Stimulated activated CD8-positive, alpha-beta memory T cell treated with anti-CD3 and anti-CD28 coated beads, Interleukin-4, amount 100 ng/mL, for 24 hours (primary cell): ENCODE measurements at places on chromosomes 1 and 21.

DNA sequence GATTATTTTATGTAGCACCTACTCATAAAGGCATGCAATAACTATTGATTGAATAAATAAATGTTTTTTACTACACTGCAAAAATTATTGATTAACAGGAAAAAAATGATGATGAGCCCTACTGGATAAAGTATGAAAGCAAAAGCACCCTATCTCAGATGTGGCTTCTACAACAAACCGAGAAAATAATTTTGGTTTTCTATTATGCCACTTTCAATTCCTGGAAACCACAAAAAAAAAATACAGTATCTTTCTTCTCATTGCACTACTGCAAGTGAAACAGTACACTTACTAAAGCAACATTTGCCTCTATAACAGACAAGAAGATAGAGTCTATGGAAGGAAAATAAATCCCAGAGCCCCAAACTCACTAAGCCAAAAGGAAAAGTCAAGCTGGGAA, 1882.4 kb downstream of the NCAM2 start:
- DNase-seq: no peak

- DNase-seq: no peak
Measured at GRCh38 chr1:168607872-168608428, 31.5 kb downstream of the XCL1 start.

DNA sequence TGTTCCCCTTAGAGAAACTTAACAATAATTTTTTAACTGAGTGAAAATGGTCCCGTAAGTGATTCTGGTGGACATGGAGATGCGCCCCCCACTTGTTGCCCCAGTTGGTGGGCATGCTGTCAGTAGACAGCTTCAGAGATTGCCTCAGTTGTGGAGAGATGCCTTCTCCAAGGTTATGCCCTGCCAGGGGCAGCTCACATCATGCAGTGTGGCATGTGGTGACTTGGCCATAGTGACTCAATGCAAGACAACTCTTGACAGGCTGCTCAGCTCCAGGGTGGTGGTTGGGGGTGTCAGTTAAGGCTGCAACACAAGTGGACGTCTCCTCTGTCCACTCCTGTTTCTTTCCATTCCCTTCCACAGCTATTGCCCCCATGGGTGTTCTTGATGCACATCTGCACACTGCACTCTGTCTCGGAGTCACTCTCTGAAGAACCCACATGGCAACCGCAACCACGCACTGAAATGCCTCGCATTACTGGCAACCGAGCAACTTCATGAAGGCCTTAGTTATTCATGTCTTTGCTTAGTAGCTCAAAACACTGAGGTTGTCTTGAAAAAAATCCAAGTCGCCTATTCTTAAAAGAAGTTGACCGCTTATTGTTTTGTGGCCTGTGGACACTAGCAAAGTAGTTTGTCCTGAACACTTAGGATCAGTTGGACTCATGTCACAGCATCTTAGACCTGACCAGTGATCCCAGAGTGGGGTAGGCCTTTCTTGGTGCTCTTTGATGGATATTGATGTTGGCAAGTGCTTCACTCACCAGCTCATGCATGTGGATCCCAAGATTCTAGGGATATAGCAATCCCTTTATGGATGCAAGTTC, 54.8 kb upstream of the USP1 start:
- DNase-seq: no peak

DNA sequence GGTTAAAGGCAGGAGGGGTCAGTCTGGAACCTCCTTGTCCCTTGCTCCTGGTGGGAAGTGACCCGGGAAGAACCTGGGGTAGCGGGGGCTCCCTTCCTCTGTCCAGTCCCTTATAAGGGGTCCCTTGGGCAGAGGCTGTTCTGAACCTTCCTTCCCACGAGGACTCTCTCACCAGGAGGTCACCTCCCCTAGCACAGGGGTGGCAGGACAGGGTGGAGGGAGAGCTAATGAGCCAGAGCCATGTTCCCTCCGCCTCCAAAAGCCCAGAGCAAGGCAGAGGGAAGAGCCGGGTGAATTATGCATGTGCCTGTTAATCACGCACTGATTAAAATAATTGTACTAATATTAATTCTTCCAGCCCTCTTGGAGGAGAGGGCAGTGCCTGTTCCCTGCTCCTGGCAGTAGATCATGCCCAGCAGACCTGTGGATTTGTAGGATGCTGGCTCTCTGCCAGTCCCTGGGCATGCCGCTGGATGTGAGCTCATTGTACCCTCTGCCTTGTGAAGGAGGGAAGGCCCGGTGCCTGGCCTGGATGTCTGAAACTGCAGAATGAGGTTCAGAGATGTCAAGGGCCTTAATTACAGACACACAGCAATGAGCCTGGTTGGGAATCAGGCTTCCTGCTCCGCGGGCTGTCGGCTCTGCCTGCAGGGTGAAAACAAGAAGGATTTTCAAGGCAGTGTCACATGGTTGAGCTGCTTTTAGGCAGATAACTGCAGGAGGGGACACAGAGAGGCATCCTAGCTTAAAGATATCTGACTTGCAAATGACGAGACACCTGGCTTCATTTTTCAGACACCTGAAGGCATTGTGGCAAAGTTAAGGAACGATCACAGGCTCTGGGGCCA, 68.2 kb downstream of the IGSF21 start:
- no peak for DNase-seq

DNA sequence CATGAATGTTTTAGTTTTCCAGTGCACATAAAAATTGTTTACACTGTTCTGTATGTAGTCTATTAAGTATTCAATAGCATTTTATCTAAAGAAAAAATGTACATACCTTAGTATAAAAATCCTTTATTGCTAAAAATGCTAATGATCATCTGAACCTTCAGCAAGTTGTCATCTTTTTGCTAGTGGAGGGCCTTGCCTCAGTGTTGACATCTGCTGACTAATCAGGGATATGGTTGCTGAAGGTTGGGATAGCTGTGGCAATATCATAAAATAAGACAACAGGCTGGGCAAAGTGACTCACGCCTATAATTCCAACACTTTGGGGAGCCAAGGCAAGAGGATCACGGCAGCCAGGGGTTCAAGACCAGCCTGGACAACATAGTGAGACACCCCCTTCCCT, 9.0 kb downstream of the DYNLT5 start:
- DNase-seq: no peak

- DNase-seq: no peak
Measured at GRCh38 chr1:7553042-7553690, 217.9 kb upstream of the VAMP3 start.
